ENCODE measurements at places on chromosomes 1 and 21.

- no peak for DNase-seq
These were observed 20.1 kb downstream of the LBR start for GRCh38 chr1:225407755-225408154.

DNA sequence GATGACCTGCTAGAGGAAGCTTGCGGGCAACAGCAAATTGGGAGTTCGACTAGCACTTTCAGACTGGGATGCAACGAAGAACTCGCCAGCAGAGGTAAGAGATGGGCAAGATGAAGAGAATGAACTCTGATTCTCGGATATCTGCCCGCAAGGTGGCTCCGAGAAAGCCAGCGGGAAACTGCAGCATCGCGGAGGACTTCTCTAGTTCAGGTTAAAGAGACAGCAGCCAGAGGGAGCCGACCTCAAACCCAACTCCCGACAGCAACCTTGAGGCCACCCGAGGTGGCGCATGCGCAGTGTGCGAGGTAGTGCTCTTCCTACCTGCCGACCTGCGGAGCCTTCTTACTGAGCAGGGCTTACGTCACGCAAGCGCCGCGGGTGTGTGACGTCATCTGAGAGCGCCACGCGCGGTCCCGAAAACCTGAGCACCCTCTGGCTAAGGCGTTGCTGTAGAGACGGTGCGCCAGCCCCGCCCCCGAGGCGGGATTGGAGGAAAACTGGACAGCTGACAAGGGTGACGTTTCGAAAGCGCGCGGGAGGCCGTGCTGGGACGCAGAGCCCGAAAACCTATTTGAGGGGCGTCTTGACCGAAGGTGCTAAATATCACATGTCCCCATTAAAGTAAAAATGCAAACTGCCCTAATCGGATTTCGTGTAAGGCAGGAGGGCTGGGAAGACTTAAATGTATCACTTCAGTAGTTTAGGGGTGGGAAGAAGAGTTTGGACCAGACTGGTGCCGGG is 110.5 kb upstream of the SLC25A33 start:
- DNase-seq: peak; percentile 98

DNA sequence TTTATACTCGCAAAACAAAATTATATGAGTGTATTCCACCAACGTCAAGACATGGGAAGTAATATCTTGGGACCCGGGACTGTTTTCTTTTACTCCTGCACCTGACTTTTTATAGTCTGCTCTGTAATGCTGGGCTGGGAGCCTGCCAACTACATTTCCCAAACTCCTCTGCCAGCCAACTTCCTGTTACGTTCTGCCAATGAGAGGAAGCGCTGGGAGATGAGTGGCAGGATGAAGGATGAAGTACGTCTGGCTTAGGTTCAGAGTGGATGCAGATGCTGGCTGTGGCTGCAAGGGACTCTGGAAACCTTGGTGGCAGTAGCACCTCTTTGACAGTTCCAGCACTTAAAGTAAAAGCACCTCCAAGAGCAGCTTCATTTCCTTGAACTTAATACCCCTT is 59.6 kb downstream of the USP24 start:
- DNase-seq: no peak

- DNase-seq: no peak
These were observed 36.7 kb upstream of the PDC start for GRCh38 chr1:186497651-186498050.

DNA sequence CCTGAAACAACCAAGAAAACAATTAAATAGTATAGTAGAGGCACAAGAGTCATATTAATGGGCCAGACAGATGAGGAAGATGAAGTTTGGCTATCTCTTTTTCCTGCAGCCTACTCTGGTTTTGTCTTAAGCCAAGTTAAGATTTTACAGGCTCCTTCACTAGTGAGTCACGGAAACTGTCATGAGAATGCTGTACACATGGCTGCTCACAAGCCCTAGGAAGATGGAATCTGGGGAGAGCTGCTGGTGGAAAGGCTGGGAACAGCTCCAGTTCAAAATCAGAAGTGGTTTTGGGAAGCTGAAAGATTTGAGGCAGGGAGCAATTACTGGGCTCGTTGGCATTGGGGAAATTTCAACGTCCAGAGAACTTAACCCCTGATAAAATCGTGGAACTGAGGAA is 46.4 kb upstream of the S1PR1 start:
- DNase-seq: no peak

DNA sequence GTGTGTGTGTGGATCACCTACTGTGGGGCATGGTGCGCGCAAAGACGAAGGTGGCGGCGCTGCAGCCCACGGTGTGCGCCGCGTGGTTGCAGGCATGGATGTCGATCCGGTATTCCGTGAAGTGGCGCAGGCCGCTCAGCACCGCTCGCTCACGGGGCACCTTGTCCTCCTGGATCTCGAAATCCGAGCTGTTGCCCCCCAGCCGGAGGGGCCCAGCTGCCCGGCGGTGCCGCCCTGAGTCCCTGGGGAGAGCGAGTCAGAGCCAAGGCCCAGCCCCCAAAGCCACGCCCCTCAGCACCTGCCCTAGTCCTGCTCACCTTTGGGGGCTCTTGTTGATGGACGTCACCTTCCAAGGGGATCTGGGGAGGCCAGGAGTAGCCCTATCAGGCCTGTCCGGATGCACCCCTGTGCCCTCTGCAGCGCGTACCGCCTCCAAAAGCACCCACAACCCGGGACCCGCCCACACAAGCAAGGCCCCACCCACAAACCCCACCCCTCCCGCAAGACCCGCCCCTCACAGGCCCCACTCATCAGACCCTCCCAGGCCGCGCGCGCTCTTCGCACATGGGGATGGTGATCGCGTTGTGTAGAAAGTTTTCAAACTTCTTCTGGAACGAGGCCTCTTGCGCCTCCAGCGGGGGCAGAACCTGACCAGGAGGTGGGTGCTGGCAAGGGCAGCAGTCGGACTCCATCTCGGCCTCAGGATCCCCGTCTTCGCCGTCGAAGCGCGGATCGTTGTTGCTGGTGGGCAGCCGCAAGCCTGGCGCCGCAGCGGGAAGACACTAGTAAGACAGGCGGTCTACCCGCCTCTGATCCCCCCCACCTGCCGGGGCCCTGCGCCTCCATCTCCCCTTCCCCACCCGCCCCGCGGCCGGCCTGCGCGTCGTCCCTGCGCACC is 13.6 kb downstream of the INSRR start:
- no peak for DNase-seq

DNA sequence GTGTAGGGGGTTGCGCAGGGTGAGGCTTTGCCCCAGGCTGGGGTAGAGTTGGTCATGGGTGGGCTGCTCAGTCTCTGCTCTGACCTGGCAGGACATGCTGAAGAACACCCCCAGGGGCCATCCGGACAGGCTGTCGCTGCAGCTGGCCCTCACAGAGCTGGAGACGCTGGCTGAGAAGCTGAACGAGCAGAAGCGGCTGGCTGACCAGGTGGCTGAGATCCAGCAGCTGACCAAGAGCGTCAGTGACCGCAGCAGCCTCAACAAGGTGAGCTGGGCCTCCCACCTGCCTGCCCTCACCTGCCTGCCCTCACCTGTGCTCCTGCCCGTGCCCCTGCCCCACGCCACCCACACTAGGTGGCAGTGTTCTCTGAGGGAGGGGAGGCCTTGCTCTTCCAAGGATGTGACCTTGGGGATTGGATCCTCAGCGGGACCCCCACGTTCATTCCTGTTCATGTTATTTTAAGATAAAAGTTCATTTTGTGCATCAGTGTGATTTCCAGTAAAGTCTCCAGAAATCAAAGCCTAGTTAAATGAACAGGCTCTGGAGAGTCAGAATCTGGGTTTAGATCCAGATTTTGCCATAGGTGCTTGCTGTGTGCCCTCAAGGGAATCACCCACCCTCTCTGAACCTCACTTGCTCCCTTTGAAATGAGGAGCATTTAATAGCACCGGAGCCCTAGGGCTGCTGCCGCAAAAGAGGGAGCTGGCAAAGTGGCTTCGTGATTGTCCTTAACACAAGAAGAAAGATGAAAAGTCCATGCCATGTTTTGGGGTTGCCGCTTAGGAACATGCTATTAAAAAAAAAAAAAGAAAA is 87.9 kb downstream of the ARHGEF10L start:
- DNase-seq: no peak

DNA sequence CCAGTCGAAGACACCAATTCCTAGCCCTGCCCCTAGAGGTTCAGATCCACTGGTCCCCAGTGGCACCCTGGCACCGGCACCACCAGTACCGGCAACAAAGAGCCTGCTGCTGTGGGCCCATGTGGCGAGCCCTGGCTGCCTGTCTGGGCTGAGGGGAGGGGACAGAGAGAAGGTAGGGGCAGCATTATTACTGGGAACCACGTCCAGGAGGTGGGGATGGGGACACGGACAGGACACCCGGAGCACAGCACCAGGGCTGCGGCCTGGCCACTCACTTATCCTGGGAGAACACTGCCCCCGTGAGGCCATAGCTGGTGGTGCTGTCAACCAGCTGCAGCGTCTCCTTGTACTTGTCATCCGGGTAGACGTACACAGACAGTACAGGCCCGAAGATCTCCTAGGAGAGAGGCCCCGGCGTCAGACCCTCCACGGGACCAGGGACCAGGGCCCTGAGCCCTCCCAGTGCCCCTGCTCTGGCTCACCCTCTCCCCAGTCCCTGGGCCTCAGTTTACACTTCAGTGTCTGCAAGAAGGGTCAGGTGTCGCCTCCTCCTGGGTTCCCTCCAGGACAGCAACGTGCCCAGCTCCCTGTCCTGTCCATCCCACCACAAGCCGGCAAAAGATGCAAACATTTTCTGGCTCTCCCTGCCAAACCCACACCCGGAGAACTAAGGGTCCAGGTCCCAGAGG is 15.8 kb upstream of the TAS1R2 start:
- DNase-seq: peak; percentile 73

DNA sequence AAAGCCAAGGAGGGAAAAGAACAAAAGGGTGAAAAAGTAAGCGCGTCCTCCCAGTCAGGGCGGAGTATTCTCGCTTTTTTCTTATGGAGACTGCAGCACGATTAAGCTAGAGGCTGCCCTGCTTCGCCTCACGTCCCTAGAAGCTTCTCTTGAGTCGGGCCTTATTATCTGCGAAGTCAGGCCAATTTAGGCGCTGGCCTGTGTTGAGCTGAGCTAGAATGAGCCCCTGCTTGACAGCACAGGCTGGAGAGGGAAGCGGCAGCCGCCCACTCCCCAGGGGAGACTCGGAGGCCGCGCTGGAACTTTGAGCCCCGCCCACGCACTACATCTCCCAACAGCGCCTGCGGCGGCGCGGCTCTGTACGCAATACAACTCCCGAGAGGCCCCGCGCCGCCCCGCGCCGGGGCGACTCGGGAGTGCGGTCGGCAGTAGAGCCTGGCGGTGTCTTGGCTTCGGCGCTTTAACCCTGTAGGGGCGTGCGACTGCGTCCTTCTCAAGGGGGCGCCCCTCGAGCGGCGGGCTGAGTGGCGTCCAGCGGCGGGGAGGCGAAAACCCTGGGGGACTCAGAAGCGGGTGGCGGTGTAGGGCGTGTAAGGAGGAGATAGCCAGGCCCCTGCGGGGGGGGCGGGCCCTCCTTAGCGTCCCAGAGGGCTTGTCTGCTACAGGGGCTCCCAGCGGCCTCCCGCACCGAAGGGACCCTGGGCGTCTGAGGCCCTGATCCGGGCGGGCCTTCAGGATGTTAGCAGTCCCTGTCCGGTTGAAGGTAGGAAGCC is 888 bp downstream of the ZNF436 start:
- peak; percentile 80 for DNase-seq

- no peak for DNase-seq
These were observed 41.1 kb downstream of the IL6R start for GRCh38 chr1:154446292-154446691.

DNA sequence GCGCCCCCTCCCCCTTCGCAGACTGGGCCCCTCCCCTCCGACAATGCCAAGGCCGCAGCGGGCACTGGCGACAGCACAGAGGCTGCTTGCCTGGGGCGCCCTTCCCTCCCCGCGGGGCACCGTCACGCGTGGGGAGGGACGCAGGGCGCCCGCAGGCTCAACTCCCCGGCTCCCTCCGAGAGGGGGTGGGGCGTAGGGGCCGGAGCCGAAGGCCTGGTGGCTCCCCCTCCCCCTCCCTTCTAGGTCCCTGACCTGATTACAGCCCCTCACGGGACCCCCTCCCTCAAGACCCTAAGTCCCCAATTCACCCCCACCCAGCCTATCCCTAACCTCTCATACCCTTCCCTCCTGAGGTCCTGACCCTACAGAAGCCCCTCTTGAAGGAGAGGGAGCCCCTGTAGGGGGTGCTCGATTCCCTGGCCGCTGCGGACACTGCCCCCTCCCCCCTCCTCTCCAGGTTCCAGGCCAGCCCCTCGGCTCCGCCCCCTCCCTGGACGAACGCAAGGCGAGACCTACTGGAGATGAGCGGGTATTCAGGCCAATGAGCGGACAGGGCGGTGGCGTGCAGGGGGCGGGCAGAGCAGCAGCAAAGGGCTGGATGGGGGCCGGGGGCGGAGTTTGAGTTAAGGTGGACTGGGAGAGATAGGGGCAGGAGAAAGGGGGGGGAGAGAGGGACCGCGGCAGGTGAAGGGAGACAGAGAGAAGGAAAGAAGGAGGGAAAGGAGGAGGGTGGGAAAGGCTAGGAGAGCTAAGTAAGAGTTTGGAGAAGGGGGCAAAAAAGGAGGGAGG is 733 bp upstream of the ZBTB7B start:
- DNase-seq: peak; percentile 98
